ENCODE measurements at places on chromosomes 7 and 10.

GRCh38 chr10:90605506-90605905 is 252.3 kb downstream of the HTR7 start:
- H3K4me3 ChIP-seq = no peak overlapping the region
- H3K27me3 ChIP-seq = no peaks in the 10 kb centered on the region
- no peaks in the 10 kb centered on the region for H3K4me1 ChIP-seq

DNA sequence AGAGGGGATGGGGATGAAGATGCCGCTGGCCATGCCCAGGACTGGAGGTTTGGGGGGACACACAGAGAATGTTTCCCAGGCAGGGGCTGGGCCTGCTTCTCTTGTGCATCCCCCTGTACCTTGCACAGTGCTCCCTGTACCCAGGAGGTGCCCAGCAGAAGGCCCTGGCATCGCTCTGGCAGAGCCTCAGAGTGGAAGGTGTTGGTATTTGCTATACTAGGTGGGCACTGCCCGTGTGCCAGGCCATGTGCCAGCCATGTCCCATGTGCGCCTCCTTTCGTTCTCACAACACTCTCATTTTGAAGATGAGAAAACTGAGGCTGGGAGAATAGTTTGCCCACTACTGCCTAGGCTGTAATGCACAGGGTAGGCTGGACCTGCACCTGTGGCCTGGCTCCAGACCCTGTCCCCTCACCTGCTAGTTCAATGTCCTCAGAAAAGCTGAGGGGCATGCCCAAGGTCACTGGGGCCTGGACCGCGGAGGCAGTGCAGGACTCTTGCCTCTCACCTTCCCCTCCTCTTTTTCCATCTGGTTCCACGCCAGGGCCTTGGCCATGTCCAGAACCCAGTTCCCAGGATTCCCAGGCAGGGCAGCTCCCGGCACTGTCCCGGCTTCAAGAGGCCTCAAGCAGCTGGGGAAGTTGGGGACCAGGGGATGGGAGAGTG is 64.7 kb downstream of the GOLGA7B start:
- DNase-seq = no peak
- H3K27ac ChIP-seq = no peak overlapping the region
- no peak overlapping the region for H3K4me3 ChIP-seq
- H3K36me3 ChIP-seq = no peaks in the 10 kb centered on the region
- peaks cover 4% of the 10 kb centered on the region for H3K4me1 ChIP-seq
- H3K27me3 ChIP-seq = no peaks in the 10 kb centered on the region

GRCh38 chr10:71126432-71126831 is 85.9 kb upstream of the UNC5B start:
- no peak overlapping the region for H3K4me3 ChIP-seq
- H3K27ac ChIP-seq = no peak overlapping the region
- no peaks in the 10 kb centered on the region for H3K36me3 ChIP-seq
- no peaks in the 10 kb centered on the region for H3K27me3 ChIP-seq
- no peak for DNase-seq
- H3K4me1 ChIP-seq = no peaks in the 10 kb centered on the region

DNA sequence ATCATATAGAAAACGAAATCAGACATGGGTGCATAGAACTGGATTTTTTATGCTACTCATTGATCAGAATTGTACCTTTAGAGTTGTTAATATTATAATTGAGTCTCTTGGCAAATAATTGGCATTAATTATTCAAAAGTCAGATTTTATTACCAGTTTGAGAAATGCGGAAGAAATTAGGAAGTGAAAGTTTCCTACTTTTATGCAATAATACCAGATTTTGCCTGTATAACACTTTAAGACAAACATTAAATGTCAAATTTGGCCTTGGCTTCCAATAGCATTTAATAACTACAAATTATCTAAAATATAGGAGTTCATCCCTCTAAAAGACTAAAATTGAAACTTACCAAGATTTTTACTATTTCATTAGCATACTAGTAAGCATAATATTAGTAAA is 6.8 kb upstream of the TFEC start:
- H3K27me3 ChIP-seq = no peaks in the 10 kb centered on the region
- H3K27ac ChIP-seq = no peak overlapping the region
- DNase-seq = no peak
- H3K36me3 ChIP-seq = no peaks in the 10 kb centered on the region
- H3K4me3 ChIP-seq = no peak overlapping the region

DNA sequence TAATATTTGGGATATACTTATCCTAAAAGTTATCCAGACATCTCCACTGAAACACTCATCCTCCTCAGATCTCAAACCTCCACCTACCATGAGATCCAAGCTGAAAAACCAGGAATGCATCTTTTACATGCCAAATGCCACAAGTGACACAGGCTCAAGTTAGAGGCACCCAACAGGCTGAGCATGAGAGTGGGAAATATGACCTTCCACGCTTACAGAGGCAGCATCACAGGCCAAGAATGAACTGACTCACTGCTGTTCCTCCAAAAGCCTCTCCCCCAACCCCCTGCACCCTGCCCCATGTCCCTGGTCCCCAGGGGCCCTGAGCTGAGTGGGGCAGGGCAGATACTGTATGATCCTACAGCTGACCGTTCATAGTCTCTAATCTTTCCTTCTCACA is 4.8 kb upstream of the MTPAP start:
- no peaks in the 10 kb centered on the region for H3K4me1 ChIP-seq
- no peaks in the 10 kb centered on the region for H3K36me3 ChIP-seq
- no peak overlapping the region for H3K4me3 ChIP-seq
- no peak overlapping the region for H3K27ac ChIP-seq
- H3K27me3 ChIP-seq = no peaks in the 10 kb centered on the region

DNA sequence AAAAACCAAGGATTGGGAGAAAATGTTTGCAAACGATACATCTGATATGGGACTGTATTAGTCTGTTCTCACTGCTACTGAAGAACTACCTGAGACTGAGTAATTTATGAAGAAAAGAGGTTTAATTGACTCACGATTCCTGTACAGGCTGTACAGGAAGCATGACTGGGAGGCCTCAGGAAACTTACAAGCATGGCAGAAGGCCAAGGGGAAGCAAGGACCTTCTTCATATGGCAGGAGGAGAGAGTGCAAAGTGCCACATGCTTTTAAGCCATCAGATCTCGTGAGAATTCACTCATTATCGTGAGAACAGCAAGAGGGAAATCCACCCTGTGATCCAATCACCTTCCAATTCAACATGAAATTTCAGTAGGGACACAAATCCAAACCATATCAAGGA is 11.0 kb downstream of the ZNF713 start:
- H3K4me1 ChIP-seq = no peaks in the 10 kb centered on the region
- DNase-seq = no peak

- no peak overlapping the region for H3K4me3 ChIP-seq
- no peaks in the 10 kb centered on the region for H3K4me1 ChIP-seq
- no peak for DNase-seq
- no peak overlapping the region for H3K27ac ChIP-seq
Measured at GRCh38 chr7:40536421-40536820, 401.6 kb downstream of the SUGCT start.

GRCh38 chr10:69571618-69572158 is 1.5 kb downstream of the NEUROG3 start:
- H3K4me1 ChIP-seq = no peaks in the 10 kb centered on the region
- no peak overlapping the region for H3K27ac ChIP-seq
- peaks cover 13% of the 10 kb centered on the region for H3K27me3 ChIP-seq
- no peak overlapping the region for H3K4me3 ChIP-seq

DNA sequence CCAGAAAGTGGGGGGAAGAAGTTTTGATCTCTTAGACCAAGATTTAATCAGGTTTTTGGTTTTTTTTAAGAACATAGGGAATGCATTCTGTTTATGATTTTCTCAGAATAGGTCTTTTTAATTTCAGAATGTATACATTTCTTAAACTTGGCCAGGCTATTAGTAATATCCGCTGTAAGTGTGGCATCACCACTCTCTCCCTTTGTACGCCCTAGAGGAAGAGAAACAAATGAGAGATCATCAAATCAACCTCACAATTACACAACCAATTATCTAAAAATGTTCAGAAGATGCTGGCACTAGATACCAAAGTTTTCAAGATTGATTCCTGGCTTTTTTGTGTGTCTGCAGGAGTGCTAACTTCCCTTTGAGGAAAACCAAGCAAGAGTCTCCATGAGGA is 70.0 kb downstream of the KLF6 start:
- no peaks in the 10 kb centered on the region for H3K36me3 ChIP-seq
- no peaks in the 10 kb centered on the region for H3K27me3 ChIP-seq
- no peak overlapping the region for H3K4me3 ChIP-seq
- H3K4me1 ChIP-seq = peaks cover 2% of the 10 kb centered on the region
- no peak for DNase-seq

GRCh38 chr10:16689227-16689626 is 128.0 kb downstream of the RSU1 start:
- H3K36me3 ChIP-seq = no peaks in the 10 kb centered on the region
- H3K27me3 ChIP-seq = no peaks in the 10 kb centered on the region
- H3K4me1 ChIP-seq = no peaks in the 10 kb centered on the region
- no peak overlapping the region for H3K4me3 ChIP-seq

DNA sequence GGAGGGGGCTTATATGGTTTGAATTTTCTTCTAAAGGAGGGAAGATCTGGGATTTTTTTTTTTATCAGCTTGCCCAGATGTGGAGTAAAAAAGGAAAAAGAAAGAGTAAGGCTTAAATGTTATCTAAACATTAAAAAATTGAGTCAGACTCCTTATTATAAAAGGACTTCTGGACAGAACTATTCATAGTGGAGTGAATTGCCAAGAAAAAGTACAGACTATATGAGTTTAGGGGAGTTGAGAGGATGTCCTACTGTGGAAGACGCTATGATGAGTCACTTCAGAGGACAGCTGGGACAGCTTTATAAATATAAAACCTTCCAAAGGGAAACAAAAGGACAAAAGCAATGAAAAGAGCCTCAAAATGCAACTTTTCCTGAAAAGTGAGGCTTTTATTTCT is 73.0 kb downstream of the TFPI2 start:
- DNase-seq = no peak
- H3K4me1 ChIP-seq = no peaks in the 10 kb centered on the region
- H3K4me3 ChIP-seq = no peak overlapping the region
- H3K27me3 ChIP-seq = no peaks in the 10 kb centered on the region
- no peaks in the 10 kb centered on the region for H3K36me3 ChIP-seq
- H3K27ac ChIP-seq = no peak overlapping the region

Data from lung (tissue), 17 donors.